DMS53 (cell line): ENCODE measurements at places on chromosomes 12 and 14.

DNA sequence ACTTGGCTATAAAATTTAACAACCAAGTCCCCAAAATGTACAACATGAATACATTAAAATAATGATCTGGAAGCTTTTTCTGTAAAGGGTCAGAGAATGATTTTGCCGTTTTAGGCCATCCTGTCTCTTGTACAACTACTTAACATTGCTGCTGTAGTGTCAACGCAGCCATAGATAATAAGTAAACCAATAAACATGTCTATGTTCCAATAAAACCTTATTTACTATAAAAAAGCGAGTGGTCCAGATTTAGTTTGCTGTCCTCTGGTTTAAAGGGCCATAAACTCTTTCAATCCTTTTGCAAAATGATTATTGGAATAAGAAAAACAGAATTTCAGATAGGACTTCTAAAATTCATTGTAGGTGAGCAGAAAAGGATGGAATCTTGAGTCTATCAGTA, 29.2 kb downstream of the SBNO1 start:
- no peak for DNase-seq

GRCh38 chr12:94127239-94128131, 20.9 kb upstream of the PLXNC1 start:
- DNase-seq, result no peak

GRCh38 chr12:26195250-26195640, at the start of gene SSPN:
Gene SSPN (plus strand): TSS chr12:26195573. CDS start chr12:26195673, 100 bp downstream.
- DNase-seq, result peak; percentile 80

DNA sequence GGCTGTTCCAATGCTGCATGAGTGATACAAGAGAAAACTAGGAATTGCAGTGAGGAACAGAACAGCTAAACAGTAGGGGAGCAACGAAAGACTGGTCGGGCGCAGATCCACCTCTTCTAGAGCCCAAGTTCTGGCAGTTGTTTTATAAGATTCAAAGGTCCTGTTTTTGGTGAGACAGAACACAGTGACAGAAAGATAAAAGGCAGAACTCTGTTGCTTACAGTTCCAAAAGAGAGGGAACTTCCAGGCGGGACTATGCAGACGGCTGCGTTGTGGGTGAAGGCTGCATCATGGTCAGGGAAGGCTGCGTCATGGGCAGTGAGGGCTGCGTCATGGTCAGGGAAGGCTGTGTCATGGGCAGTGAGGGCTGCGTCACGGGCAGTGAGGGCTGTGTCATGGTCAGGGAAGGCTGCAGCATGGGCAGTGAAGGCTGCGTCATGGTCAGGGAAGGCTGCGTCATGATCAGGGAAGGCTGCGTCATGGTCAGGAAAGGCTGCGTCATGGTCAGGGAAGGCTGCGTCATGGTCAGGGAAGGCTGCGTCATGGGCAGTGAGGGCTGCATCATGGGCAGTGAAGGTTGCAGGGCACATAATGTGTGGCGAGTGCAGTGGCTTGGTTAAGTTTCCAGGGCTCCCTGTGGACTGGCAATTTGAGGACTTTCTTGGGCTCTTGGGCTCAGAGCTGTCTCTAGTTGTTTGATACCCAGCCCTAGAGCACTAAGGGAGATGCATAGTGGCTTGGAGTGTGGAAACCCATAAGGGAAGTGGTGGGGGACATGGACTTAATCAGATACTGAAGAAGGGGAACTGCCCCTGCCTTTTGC, 619.9 kb downstream of the AACS start:
- DNase-seq, result no peak

DNA sequence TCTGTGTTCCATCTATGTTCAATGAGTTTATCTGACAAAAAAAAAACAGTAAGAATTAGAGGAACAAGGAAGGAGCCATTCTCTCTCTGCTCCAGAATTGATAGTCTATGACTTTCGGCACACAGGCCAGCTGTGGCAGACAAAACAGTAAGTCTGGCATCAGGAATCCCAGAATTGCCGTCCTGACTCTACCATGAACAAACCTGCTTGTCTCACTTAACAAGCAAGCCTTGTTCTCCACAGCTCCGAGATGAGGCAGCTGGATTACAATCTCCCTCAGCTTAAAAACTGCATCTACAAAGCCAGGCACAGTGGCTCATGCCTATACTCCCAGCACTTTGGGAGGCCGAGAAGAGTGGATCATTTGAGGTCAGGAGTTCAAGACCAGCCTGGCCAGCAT, 153.6 kb upstream of the TMCC3 start:
- DNase-seq, result no peak

DNA sequence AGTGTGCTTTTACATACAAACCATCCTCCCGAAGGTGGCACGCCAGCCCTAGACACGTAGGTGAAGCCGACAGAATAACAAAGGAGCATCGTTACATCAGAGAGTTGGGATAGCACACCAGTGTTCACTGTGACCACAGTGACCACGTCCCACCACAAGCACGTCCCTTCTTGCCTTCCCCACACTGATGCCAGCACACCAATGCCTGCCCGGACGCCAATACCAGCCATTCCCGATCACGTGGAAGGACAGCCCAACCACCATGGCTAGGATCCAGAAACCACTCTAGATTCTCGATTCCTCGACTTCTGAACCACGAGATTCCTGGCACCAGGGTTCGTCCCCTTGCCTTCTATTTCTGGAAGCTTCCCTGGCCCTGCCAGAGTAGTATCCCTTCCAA, 48.0 kb upstream of the GPR68 start:
- DNase-seq, result no peak

GRCh38 chr14:58106446-58106845, 45.6 kb downstream of the ARMH4 start:
- DNase-seq, result no peak

DNA sequence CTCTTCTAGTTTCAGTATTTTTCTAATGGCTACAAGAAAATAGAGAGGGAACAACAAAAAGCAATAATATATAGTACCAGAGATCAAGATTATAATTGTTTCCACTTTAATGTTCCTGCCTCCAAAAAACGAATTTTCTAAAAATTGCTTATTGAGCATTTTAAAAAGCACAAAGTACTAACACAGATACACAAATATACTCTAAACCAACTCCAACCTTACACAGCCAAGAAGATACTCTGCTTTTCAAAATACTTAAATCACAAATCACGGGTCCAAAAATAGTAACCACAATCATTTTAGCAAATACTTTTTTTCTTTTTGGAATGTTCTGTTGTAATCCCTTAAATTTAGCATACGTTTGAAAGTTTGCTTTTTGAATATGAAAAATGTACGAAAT, 2.0 kb downstream of the YAF2 start:
- no peak for DNase-seq

DNA sequence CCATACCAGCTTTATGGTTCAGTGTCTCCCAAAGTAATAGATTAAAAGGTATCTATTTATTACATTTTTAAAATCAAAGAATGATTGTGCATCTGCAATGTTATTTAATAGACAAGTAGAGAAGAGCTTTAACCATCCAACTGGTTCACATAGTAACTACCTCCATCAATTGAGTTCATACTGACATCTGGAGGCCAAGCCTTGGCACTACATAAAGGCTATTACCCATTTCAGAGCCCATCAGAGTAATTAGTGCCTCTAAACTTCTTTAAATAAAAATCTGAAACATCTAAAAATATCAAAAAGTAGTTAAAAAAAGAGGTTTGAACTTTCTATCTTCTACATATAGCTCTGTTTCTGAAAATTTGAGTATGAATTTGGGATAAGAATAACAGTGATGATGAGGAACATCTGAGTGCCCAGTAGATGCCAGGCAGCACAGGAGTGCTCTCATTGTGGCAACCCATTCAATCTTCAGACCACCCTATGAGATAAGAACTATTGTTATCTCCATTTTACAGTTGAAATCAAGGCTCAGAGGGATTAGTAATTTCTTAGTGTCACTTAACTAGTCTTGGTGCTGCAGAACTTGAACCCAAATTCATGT, 132.9 kb upstream of the DAAM1 start:
- peak; percentile 67 for DNase-seq

DNA sequence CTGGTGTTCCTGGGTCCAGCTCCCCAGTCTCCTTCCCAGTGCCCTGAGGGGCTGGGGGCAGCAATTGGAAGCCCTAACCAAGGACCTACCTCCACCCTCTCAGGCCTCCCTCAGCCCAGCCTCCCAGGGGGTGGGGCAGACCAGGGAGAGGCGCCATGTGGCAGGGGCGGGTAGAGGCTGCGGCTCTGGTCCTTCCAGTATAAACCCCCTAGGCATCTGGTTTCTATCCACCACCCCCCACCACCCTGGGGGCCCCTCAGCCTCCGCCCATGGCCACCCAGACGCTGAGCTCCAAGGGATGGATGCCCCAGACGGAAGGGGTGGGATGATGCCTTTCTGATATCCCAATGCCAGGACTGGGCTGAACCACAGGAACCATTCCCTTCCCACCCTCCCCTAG, 2.8 kb upstream of the SP7 start:
- DNase-seq, result no peak

- DNase-seq, result no peak
Observed at GRCh38 chr14:50608302-50608851, 48.4 kb downstream of the ATL1 start.

GRCh38 chr12:81010641-81011040, 67.2 kb upstream of the ACSS3 start:
- no peak for DNase-seq

DNA sequence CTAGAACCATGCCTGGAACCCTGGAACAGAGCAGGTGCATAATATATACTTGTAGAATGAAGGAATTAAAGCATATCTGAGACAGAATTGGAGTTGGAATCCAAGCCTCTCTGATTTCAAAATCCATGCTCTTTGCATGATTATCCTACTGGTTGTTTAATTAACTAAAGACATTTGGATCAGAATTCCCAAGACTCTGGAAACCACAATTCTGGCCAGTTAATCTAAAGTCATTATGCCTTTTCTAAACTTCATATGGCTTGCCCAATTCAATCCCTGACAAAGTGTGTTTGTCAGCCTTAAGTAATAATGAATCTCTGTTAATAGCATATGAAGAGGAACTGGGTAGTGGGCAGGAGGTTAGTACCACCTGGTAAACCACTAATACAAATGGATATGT, 422.6 kb downstream of the ATP23 start:
- no peak for DNase-seq

GRCh38 chr12:124599074-124599999, 31.9 kb upstream of the NCOR2 start:
- DNase-seq, result no peak
